Left renal cortex interstitium (tissue), 4 donors: ENCODE measurements at places on chromosomes 3 and 15. TPM values are rescaled to one million over a fixed set of nuclear protein-coding genes. Genes with fewer than 3 reads are reported as not detected.

Gene CD80
- polyA plus RNA-seq, result 0.24 TPM

Gene COL7A1
- polyA plus RNA-seq, result 13.8 TPM

Gene SLC2A2
- polyA plus RNA-seq, result 9.7 TPM

Gene LYZL4
- polyA plus RNA-seq, result not detected

Gene CLSTN2
- 1.7 TPM for polyA plus RNA-seq

Gene ALDH1A3
- 5.6 TPM for polyA plus RNA-seq

Gene FEZF2
- not detected for polyA plus RNA-seq

Gene ARNT2
- 67.1 TPM for polyA plus RNA-seq

Gene UQCC5
- 20.9 TPM for polyA plus RNA-seq

Gene TTC23
- 32.4 TPM for polyA plus RNA-seq

Gene RETNLB
- not detected for polyA plus RNA-seq

Gene PRKCD
- 24.9 TPM for polyA plus RNA-seq

Gene CORO2B
- 20.5 TPM for polyA plus RNA-seq

Gene DUOXA2
- polyA plus RNA-seq, result 0.10 TPM

Gene TGM5
- not detected for polyA plus RNA-seq
